Brain pericyte (primary cell): ENCODE measurements at places on chromosomes 7 and 10.

DNA sequence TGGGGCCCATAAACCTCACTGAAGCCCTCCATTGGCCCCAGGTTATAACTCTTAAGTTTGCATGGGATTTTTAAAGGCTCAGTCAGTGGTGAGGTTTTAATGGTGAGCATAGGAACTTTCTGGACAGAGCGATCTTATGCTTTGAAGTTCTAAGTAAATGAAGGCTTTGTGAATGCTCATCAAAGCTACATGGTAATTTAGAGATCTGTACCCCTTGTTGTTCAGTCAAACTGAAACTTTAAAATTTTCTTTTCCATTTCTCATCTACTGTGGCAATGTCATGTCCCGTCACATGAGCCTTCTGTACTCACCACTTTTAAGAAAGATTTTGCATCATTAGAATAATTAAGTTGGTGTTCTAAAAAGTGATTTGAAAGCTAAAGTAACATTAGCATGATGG is 39.9 kb downstream of the CHN2 start:
- DNase-seq: no peak

GRCh38 chr7:141366091-141366621 is 185.1 kb upstream of the AGK start:
- no peak for DNase-seq

DNA sequence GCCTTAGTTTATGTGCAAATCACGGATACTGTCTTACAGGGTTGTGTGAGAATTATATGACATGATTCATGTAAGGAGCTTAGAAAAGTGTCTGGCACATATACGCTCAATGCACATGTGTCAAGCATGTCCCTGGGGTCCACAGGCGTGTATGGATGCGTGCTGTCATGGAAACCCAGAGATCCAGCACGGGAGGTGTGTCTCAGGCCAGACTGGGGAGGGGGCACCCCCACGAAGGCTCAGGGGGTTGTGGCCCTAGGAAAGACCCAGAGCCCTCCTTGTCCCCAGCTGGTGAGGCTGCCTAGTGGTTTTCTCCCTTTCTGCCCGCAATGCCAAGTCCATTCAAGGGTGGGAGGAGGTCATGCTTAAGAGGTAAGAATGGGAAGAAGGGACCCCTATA is 9.1 kb downstream of the BTBD16 start:
- DNase-seq: no peak

GRCh38 chr7:128398016-128398840 is 11.6 kb downstream of the IMPDH1 start:
- no peak for DNase-seq

GRCh38 chr7:1268866-1269265 is 36.2 kb downstream of the UNCX start:
- DNase-seq: no peak

- no peak for DNase-seq
Measured at GRCh38 chr7:80272560-80273239, 138.1 kb downstream of the GNAI1 start.

GRCh38 chr10:3765146-3765545 is 19.9 kb downstream of the KLF6 start:
- DNase-seq: no peak

GRCh38 chr7:326809-327232 is 36.9 kb downstream of the FOXL3 start:
- DNase-seq: no peak

DNA sequence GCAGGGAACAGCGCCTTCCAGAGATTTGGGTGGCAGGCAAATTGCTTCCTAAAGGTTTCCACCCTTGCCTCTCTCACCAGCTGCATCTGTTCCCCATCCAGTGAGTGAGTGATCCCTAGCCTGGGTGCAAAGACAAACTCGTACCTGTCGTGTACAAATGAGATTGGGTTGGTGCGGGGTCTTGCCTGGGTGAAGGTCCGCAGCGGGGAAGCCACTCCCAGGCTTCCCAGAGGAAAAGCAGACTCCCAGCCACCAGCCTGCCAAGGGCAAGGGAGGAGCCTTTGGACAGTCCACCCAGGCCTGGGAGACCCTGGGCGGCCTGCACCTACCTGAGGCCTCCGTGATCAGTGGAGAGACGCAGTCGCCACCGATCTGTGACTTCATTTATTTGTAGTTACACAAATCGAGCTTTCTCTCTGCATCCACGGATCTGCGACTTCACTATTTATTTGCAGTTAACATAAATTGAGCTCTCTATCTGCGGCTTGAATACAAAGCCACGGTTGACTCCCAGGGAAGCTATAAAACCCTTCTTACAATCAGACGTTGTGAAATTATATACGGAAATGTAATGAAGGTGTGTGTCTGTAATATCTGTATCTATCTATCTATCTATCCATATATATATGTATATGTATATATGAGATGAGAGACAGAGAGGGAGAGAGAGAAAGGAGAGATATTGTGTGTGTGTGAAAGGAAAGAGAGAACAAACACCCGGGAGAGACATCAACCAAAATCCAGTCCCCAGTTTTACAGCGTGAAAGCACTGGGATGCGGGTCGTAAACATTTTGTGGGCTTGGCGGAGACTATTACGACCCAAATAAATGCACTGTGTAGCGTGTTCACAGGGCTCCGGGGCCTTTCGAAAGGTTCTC is 3.0 kb upstream of the HOXA7 start:
- no peak for DNase-seq

DNA sequence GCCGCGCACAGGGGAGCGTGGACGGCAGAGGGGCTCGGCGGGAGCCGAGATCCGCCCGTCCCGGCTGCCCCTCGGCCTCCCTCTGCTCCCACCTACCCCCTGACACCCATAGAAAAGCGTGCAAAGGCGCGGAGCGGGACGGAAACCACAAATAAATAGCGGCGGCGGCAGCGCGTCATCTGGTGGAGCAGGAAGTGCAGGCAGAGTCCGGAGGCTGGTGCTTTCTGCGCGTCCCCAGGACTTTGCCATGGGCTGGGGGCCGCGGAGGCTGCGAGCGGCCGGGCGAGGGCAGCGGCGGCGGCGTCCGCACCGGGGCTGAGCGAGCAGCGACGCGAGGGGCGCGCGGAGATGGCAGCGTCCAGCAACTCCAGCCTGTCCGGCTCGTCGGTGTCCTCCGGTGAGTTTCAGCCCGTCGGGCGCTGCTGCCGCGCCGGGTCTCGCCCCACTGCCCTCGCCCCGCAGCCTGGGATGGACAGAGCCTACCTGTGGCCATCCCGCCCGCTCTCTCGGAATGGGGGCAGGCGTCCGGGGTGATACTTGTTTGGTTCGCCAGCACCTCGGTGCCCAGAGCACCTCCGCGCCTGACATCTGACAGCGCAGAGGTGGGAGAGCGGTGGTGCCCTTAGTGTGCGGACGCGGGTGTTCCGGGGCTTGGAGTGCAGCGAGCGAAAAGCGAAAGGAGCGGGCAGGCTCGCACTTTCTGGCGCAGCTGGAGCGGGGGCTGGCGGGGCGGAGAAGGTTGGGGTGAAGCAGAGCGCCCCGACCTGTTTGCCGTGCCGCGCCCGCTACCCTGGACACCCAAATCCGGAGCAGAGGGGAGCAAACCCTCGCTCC is at the start of gene CHN2:
CHN2 (plus strand) TSS at position 182 of the 834 bp plus-strand sequence.
- no peak for DNase-seq

- DNase-seq: no peak
Measured at GRCh38 chr7:78350391-78350790, 551.8 kb downstream of the PHTF2 start.

DNA sequence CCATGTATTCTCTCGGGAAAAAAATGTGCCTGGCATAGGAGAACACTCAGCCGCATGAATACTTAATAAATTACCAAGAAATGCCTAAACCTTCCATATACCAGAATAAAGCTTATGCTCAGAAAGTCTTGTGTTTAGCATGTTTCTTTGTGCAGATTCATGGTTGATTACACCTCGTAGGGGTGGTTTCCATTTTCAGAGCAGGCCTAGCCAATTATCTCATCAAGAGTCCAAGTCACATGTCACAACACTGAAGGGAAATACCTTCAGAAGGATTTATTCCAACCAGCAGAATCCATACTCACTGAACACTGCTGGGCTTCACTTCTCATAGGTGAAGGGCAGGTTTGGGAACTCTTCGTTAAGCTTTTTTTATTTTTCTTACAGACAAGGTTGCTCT is 539.7 kb downstream of the PLXDC2 start:
- DNase-seq: no peak

- no peak for DNase-seq
Measured at GRCh38 chr7:114574384-114574783, 159.8 kb downstream of the FOXP2 start.

DNA sequence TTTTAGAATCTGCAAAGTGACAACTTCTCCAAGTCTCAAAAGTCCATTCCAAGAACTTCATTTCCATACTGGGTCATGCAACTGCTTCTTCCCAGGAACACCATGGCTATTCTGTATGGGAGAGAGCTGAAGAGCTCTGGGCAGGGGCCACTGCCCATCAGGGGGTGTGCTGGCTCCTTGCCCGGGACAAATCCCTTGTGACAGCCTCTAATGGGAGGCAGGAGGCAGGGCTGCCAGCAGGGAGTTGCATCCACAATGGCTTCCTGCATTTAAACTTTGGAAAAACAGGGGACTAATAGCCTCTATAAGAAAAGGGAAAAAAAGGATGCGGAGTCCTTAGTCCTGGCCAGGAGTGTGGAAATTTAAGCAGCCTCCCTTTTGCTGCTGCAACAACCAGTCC is 18.4 kb upstream of the FRMD4A start:
- DNase-seq: peak; percentile 7

- no peak for DNase-seq
Measured at GRCh38 chr7:114182837-114183236, 231.8 kb upstream of the FOXP2 start.

DNA sequence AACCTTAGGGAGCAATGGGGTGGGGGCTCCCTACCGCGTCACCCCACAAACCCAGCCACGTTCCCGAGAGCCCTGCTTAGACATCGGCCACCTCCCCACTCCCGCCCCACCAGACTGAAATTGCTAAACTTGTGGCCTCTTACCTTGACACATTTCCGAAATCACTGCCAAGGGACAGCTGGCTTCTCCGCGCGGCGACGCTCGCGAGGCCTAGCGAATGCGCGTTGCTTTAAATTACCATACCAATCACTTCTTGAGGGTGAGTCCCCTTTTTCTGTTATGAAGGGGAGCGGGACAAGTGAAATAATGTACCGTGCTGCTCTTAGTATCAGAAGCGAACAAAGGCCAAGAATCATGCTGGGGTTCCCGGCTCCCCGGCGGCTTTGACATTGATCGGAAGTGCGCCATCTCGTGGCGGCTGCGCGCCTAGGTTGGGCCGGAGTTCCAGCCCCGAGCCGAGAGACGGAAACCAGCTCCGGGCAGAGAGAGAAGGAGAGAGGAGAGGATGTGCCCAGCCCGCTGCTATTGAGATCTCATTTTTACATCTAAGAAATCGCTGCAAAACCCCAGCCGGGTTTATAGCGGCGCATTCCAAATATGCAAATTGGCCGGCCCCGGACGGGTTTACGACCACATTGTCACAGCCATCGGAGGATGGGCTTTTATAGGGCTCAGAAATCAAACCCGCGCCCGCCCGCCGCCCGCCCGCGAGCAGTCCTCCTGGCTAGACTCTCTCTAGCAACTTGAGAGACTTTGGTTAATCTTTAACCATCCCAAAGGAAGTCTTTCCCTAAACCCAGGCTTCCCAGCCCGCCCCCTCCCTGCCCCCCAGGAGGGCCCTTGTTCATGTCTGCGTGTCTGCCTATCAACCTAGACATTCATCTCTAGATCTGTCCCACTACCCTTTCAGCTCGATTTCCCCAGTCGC is 5.3 kb downstream of the HOXA11 start:
- no peak for DNase-seq

DNA sequence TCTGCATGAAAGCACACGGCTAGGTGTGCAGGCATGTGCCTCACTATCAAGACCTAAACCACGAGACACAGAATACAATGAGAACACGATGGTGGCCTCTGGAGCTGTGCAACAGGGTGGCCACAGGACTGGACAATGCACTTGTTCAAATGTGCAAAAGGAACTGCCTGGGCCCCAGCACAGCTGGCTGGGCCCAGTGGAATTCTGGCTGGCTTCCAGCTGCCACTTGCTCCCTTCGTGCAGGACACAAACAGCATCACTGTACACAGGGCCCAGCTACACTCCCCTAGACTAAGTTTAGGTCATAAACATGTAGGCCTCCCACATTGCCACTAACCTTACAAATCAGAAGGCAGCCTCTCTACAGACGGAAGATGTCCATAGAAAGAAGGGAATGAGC is 23.4 kb downstream of the DOCK4 start:
- no peak for DNase-seq

DNA sequence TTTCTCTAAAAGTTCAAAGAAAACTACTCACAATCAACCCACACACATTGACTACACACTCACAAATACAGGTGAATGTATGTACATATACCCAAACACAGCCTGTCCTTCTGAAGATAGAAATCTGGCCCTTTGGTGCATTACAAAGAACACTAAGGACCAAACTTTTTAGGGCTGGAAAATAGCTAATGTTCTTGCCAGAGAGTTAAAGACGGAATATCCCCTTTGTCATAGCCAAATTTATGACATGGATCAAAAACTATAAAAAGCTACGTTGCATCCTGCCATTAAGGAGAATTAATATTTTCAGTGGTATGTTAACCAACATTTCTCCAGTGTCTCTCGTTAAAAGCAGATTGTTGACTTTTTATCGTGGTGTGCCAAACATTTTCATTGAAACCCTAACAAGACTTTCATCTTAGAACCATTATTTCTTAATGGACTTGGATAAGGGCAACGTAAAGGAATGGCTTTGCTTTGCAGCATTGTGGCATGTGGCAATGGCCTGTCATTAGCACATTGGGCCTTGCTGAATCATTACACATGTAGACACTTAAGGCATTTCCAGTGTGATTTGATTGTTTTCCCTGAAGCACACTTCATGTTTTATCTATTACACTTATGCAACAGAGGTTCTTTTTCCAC is 150.9 kb upstream of the MEOX2 start:
- DNase-seq: no peak

DNA sequence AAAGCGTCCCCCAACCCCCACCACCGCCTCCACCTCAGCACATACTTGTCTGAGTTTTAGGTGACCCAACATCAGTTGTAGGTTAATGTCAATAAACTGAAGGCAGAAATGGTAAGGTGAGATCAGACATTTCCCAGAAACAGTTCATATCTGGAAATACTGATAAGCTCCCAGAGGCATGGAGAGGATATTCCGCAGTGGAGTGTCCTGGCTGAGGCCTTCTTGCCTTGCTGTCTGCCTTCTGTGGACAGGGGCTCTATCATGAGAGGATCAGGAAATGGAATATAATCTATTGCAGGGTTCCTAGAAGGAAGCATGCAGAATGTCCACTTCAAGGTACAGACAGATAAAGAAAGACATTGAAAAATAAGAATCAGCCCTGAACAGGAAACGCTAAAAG is 473.3 kb upstream of the MKI67 start:
- DNase-seq: no peak

GRCh38 chr10:35382096-35382495 is 45.8 kb downstream of the CCNY start:
- DNase-seq: no peak
